ENCODE measurements at places on chromosomes 4 and X.
A peak's percentile ranks its signal among the peaks of the same experiment; 100 is the strongest.

DNA sequence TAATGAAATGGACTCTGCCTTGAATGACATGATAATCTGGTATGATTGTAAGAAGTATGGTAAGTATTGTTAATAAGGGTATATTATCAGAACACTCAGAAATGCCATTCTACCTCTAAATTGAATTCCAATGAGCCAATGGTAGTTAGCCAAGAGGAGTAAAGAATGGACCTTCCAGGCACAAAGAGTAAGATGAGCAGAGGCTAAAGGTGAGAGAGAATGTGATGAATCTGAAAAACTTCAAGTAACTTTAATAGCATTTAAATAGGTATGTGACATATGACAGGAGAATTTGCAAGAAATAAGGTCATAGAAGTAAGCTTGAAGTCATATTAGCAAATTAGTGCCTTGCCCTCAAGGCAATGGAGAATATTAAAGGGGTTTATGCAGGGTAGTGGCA lies 152.4 kb downstream of the BANK1 start:
- DNase-seq, result no peak

DNA sequence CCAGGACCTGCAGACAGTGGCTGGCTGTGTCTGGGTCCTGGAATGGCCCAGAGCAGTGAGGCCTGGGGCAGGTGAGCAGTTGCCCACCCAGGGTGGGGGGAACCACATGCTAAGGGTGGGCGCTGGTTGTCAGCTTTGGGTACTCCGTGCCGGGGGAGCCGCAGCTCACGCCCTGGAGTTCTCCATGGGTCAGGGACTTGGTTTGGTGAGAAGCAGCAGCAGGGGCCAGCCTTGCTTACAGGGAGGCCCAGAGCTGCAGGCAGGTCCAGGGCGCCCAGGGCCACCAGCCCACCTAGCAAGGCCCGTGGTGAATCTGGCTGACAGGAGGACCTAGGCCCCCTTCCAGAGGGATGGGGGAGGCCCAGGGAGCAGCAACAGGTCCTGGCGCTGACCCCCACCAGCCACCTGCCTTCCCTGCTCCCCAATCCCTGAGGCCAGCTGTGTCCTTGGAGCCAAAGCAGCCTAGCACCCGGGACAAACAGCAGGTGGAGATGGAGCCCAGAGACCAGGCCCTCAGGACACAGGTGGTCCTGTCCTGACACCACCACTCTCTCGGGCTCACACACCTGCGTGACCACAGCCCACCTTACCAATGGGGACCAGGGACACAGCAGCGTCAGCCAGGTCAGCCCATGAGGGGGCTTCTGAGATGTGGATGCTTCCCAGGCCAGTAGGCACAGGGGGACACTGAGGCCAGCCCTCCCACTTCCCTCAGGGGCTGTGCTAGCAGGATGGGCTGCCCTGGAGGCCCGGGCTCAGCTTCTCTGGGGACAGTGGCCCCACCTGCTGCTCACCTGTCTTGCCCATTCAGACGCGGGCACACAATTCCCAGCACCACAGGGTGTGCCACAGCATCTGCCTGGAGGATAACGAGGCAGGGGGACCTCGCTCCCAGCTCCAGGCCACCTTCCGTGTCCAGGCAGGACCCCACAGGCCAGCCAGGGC lies 3.5 kb downstream of the MXD4 start:
- DNase-seq, result no peak

GRCh38 chrX:152024710-152025109 lies 50.2 kb upstream of the GABRE start:
- no peak for DNase-seq

DNA sequence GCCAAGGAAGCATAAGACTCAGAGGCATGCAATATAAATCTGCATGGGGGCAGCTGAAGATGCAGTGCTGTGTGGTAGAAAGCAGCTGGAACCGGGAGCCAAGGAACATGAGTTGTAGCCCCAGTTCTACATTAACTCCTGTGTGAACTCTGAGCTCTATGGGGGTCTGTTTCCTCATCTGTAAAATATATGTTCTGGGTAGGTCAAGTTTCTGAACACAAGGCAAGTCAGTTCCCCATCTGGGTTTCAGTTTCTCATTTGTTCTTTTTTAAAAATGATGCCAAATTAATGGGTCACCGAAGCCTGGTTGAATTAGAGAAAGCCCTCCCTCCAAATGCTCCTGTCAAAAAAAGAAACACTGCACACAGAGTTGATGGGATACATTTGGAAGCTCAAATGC lies 24.0 kb downstream of the UNC5C start:
- DNase-seq, result no peak

DNA sequence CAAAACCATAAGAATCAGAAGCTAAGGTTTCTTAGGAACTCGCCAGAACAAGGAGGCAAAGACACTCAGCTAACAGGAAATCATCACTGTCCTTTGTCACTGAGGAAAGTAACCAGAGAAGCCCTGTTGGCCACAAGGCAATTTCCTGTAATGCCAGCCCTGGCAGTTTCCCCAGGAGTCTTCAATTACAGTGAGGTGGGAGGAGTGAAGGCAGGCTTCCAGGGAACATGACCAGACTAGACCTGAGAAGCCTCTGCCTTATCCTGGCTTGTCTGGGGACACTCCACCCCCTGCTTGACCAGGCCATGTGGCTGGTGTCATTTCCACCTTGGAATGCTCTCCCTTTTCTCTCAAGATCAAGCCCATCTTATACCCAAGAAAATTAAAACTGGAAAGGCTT lies 125.3 kb downstream of the COL4A6 start:
- DNase-seq, result peak; percentile 22

DNA sequence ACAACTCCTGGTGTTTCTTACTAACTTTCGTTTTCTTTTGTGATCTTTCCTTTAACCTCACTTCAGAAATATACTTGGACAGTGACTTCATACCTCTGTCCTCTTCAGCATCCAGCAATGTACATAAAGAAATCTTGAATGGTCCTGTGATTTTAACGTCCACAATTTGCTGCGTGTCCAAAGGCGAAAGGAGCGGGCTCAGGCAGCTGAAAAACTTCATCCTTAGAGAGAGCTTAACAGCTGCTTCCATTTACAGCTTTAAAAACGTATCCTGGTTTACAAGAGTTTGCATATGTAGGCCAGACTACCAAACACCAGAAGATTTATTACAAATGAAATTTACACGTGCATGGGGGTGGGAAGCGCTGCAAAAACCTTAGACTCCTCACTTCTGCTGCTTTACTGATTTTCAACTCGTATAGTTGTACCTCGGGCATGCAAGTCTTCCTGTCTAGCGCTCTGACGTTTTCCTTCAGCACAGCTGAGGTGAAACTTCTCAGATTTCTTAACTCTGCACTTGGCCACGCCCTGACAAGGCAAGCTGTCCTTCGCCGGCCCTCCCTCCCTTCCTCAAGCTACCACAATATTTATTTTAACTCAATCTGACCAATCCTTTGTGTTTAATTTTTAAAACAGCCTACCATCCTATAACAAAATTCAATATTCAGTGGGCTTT lies 406.4 kb downstream of the FAM47A start:
- peak; percentile 4 for DNase-seq

DNA sequence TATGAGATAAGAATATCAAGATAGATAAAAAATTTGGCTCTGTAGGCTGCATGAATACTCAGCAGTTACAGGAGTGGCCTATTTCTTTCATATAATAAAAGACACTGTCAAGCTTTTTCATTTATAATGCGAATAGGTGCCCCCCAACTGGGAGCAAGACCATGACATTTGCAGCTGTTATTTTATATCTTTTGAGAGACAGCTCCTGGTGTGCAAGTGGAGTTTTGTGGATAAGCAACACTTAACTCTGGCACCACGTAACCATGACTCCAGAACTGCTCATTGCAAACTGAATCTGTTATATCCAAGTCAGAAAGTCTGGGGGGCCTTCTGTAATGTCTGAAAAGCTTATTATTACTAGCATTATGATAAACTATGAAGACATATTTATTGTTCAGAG lies 1372.4 kb downstream of the C4orf33 start:
- no peak for DNase-seq

DNA sequence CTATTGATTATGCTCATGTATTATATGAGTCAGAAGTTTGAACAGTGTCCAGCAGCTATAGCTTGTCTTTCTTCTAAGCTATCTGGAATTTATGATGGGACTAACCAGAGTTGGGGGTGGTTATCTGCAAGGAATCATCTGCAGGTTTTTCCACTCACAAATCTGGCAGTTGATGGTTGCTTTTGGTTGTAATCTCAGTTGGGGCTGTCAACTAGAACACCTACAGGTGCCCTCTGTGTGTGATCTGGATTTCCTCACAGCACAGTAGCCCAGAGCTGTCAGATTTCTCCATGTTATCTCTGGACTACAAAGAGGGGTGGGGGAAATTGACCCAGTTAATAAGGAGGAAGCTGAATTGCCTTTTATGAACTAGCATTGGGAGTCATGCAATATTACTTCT lies 51.4 kb upstream of the MAP9 start:
- DNase-seq, result no peak

- DNase-seq, result peak; percentile 52
Measured at GRCh38 chr4:86961605-86962295, 26.9 kb downstream of the AFF1 start.

DNA sequence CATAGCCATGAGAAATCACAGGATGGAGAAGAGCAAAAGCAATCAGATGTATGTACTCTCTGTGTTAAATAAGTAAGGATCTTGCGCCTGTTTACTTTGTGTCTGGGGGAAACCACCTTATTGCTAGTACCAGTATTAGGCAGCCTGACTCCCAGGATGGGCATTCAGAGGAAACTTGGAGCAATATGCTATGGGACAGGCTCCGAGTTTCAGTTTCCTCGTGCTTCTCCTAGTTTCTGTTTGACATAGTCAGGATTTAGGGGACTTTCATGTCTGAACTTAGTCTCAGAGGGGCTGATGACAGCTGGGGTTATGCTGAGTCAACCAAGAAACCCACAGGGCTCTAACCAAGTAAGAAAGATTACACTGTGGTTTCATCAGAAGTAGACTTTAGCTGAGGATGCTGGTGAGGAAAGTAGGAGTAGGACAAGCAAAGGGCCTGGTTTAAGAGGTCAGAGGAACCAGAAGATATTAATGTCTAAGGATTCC lies 13.5 kb downstream of the NSUN7 start:
- no peak for DNase-seq

DNA sequence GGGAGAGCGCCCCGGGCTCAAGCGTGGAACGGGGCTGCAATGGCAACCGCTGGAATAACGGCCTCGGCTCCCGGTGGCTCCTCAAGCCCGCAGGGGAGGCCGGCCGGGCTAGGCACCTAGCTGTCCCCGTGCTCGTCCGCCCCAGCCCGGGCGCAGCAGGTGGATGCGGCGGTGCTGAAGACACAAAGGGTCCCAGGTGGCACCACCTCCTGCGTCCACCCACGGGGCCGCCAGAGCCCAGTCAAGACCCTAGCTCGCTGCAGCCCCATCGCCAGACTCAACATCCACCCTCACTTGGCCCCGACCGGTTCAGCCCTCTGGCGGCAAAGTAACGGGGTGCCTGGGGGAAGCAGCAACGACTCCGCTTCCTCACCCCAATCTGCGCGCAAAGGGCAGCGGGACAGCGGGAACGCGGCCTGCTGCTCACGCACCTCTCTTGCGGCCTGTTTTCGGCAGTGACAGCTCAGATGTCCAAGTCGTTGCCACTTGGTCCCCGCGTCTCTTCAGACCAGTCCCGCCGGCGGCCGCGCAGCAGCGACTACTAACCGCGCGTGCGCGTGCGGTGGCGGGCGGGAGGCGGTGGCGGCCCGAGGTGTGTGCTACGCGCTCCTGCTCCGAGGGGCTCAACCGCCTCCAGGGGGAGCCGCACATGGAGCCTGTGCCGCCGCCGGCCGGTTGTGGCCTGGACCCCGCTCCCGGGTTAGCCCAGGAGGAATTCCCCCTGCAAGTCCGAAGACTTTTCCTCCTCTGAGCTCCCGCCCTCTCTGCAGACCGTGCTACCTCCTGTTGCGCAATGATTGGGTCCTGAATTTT lies at the start of gene CLGN:
TSS of gene CLGN (minus strand) at position 543 of the 813 bp plus-strand sequence. CDS start 14,570 bp downstream, outside the sequence.
- DNase-seq, result peak; percentile 89

- DNase-seq, result no peak
Measured at GRCh38 chr4:138734746-138735145, 280.8 kb upstream of the NOCT start.

DNA sequence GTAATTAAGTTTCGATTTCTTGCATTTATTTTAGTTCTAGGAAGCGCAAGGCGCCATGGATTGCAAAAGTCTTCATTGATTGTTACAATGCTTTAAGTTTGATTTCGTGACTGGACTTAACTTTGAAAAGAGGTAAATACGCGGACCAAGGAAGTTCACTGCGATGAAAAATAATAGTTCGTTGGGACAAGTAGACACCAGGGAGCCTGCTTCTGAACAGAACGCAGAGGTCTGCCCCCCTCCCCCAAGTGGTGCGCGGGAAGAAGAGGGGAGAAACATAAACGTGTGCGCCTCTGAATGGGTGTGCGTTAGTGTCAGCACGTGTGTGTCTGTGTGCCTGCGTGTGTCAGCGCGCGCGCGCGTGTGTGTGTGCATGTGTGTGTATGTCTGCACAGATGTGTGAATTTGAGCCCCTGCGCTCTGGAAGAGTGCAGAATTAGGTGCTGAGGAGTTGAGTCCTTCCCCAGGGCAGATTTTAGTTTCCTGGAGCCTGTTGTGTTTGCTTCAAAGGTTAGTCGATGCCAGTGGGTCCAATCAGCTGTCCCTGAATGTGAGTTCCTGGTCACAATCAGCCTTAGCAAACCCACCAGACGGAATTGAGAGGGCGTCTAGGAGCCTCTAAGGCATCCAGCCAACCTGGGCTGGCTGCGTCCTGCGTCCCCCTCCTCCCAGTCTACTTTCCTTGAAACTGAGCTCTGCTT lies 5.8 kb upstream of the POU4F2 start:
- DNase-seq, result no peak

DNA sequence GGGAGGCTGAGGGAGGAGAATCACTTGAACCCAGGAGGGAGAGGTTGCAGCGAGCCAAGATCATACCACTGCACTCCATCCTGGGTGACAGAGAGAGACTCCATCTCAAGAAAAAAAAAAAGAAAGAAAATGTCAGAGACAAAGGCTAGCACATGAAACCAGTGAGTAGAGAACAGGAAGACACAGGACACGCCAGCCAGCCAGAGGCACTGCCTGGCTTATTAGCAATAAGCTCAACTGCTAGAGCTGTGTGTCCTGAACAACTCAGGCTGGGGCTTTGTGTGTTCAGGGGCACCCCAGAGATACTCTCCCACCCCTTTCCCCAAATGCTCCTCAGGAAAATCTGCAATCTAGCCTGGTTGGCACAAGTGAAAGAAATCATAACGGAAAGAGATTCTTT lies 60.0 kb downstream of the RHOH start:
- DNase-seq, result no peak

All from urothelium cell line (cell line).